Upper lobe of right lung (tissue), 1 donor: ENCODE measurements at places on chromosomes 16 and 17.

DNA sequence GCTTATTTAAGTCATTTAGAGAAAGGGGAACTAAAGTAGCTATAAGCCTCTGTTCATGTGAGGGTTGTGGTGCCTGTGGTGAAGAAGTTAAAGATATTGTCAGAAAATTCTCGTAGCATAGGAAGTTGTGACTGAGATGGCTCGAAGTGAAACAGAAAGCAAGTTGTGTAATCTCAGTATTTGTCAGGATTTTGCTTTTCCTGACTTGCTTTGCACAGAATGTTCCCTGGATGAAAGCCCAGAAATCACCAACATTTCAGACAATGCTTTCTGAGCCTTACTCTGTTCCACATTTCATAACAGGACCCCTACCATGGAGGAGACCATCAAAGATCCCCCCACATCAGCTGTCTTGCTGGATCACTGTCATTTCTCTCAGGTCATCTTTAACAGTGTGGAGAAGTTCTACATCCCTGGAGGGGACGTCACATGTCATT is 10.6 kb downstream of the CALCOCO2 start:
- H3K4me1 ChIP-seq, result peaks cover 69% of the 10 kb centered on the region
- DNase-seq, result no peak
- peak overlapping the region; percentile 88 for H3K27ac ChIP-seq

- no peaks in the 10 kb centered on the region for H3K4me1 ChIP-seq
- H3K27ac ChIP-seq, result no peak overlapping the region
- no peaks in the 10 kb centered on the region for H3K27me3 ChIP-seq
- no peaks in the 10 kb centered on the region for H3K36me3 ChIP-seq
- DNase-seq, result no peak
- H3K4me3 ChIP-seq, result no peak overlapping the region
Observed at GRCh38 chr16:68851601-68852000, 8.3 kb downstream of the TANGO6 start.

- no peak overlapping the region for H3K4me3 ChIP-seq
- DNase-seq, result no peak
- peaks cover 11% of the 10 kb centered on the region for H3K36me3 ChIP-seq
- peaks cover 59% of the 10 kb centered on the region for H3K4me1 ChIP-seq
Observed at GRCh38 chr17:17058304-17058703, 16.0 kb downstream of the MPRIP start.

GRCh38 chr17:69141431-69142174 is at the start of gene ABCA6:
TSS of gene ABCA6 (minus strand) at chr17:69141895. CDS start at chr17:69140703, 1,192 bp downstream.
- no peaks in the 10 kb centered on the region for H3K27me3 ChIP-seq
- DNase-seq, result no peak

DNA sequence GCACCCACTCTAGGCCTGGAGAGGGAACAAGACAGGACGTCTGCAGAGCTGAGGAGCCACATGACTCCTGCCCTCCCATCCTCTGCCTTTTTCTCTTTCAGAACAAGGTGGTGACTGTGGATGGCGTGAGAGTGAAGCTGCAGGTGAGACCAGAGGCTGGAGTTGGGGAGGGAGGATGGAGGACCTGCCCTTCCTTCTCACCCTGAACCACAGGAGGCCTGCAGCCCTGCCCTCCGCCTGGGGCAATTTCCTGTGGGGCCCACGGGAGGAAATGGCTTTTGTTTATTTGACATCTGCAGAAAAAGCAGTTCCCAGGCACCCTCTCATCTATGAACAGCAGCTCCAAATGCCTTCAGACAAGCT is 5.1 kb downstream of the RAB37 start:
- peaks cover 60% of the 10 kb centered on the region for H3K4me1 ChIP-seq
- no peak for DNase-seq
- H3K36me3 ChIP-seq, result no peaks in the 10 kb centered on the region
- peak overlapping the region; percentile 36 for H3K27ac ChIP-seq
- H3K4me3 ChIP-seq, result no peak overlapping the region
- peaks cover 29% of the 10 kb centered on the region for H3K27me3 ChIP-seq

DNA sequence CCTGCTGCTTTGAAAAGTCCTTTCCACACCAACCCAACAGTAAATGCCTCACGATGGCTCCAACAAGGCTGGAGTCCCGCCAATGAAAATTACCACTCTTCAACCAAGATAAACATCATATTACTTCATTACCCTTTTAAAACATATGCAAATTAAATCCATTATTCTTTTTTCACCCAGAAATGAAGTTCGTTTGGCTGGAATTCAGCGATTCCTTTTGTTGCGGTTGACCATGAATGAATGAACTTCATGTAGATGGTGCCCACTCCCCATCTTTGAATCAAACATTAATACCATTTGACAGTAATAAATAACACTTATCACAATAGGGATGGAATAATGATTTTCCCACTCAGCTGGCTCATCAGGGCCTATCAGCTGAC is 211.5 kb upstream of the TOX3 start:
- DNase-seq, result no peak
- no peak overlapping the region for H3K27ac ChIP-seq
- H3K4me3 ChIP-seq, result no peak overlapping the region
- H3K36me3 ChIP-seq, result no peaks in the 10 kb centered on the region
- H3K27me3 ChIP-seq, result no peaks in the 10 kb centered on the region

GRCh38 chr17:68706356-68706920 is 105.3 kb upstream of the FAM20A start:
- H3K4me3 ChIP-seq, result no peak overlapping the region
- H3K27me3 ChIP-seq, result no peaks in the 10 kb centered on the region
- H3K27ac ChIP-seq, result no peak overlapping the region
- no peaks in the 10 kb centered on the region for H3K36me3 ChIP-seq

- H3K27me3 ChIP-seq, result no peaks in the 10 kb centered on the region
- no peak overlapping the region for H3K4me3 ChIP-seq
- H3K27ac ChIP-seq, result no peak overlapping the region
- H3K36me3 ChIP-seq, result no peaks in the 10 kb centered on the region
- no peak for DNase-seq
Observed at GRCh38 chr16:48687421-48688038, 77.5 kb upstream of the N4BP1 start.

DNA sequence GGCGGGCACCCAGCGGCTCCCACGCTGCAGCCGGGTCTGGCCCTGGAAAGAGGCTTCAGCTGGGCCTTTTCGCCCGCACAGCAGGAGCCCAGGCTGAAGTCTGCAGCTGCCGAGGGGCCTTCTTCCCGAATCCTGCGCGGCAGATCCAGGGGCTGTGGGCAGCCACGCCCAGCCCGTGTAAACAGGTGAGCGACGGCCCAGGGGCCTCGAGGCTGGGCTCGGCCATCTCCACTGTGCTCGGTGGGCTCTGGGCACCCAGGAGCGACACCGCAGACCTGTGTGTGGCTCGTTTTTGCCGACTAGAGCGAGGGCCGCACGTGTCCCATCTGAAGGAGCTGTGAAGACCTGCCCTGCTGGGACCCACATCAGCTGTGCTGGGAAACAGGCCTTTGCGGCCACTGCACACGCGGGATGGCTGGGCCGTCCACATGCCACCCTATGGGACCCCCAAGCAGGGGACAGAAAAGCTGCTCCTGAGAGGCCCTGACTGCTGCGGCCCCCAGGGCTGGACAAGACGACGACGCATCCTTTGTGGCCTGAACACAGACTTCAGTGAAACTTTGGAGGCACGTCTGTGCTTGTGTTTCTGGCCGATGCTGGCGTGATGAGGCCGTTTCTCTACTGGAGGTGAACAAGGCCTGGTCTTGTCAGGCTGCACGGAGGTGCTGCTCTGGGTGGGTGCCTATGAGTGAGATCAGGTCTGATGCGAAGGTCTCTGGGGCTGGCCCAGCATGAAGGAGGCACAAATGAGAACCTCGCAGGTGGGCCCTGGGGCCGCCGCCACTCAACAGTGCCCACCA is 5.2 kb upstream of the APRT start:
- H3K36me3 ChIP-seq, result peaks cover 2% of the 10 kb centered on the region
- no peaks in the 10 kb centered on the region for H3K27me3 ChIP-seq
- no peak overlapping the region for H3K27ac ChIP-seq
- peaks cover 8% of the 10 kb centered on the region for H3K4me1 ChIP-seq
- no peak overlapping the region for H3K4me3 ChIP-seq
- no peak for DNase-seq
